ENCODE measurements at places on chromosomes 2 and 18.
A peak's percentile ranks its signal among the peaks of the same experiment; 100 is the strongest.

GRCh38 chr2:26485099-26485498 is 7.2 kb upstream of the OTOF start:
- no peak for DNase-seq

GRCh38 chr2:16034975-16035746 is 94.8 kb downstream of the MYCN start:
- no peak for DNase-seq

DNA sequence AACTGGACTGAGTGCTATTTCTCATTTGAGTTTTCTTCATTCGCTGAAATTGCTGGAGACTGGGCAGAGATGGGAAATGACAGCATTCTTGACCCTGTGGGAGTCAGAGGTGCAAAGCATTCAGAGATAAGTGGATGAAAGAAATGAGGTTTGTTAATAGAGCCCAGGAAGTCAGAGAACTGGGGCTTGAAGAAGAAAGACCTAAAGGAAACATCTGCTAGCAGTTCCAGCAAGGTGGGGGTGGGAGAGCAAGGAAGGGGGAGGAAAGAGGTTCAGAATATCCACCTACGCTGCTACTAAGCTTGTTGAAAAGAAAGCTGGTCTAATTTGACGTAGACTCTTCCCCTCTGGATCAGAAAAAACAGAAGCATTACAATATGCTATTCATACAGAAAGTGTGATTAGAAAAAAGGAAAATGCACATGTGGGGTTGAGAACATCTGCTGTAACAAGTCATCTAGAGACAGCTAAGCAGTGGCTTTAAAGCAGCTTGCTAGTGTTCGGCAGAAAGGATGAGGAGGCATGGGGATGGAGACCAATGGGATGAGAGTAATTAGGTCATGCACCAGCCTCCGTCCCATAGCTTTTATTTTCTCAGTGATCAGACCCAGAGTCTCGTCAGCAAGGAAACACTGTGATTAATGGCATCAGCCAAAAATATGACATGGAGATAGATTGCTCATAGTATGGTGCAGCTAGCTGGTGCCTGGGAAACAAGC is 29.7 kb downstream of the NAB1 start:
- peak; percentile 38 for DNase-seq

DNA sequence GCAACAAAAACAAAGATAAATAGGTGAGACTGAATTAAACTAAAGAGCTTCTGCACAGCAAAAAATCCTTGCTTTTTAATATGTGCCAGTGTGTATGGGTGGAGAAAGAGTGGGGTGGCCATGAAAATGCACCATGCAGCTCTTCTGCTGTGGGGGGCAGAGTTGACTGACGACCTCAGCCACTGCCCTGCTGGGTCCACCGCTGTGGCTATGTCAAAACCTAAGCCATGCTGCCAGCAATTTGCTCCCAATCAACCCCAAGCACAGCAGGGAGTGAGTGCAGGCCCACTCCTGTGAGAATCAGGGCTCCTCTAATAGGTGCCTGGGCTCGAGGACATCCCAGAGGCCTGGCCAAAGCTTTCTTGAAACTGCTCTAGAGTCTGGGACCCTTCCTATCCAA is 235.6 kb upstream of the RBBP8 start:
- DNase-seq, result no peak

DNA sequence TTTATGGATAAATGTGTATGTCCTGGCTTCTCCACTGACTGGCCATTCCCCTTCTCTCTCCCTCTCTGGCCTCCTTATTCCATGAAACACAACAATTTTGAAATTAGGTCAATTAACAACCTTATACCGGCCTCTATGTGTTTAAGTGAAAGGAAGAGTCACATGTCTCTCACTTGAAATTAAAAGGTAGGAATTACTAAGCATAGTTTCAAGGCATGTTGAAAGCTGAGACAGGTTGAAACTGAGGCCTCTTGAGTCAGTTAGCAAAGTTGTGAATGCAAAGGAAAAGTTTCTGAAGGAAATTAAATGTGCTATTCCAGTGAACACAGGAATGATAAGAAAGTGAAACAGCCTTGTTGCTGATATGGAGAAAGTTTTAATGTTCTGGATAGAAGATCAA is 69.7 kb downstream of the ADAM23 start:
- no peak for DNase-seq

DNA sequence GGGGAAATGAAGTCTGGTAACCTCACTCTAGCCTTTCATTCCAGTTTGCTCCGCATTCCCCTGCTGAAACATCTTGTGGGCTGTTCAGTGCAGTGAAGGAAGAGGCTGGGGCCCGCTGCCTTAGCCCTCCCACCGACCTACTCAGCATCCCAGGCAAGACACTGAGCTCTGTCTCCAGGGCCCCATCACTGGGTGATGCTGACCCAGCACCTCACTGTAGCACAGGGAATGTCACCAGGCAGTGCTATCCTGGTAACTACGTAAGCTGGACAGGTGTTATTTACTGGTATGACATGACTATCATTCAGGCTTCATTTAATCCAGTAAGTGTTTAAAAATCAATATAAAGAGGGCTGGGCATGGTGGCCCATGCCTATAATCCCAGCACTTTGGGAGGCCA is 101.0 kb upstream of the NFU1 start:
- no peak for DNase-seq

DNA sequence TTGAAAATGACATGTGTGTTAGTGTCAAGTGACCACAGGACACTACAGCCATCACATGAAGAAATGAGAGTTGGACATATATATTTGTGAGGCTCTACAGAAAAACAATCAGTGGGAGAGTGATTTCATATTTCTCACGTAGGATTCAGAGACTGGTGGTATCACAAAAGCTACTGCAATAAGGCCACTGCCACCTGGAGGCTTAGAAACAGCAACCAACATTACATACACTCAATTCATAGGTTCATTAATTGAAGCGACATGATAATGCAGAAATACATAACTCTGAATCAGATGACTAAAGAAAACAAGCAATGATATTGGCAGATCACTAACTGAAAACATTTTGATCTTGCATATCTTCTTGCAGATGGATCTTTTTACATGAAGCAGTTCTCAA is 248.1 kb upstream of the KLHL14 start:
- DNase-seq, result no peak

GRCh38 chr2:16314001-16314400 is 351.6 kb downstream of the CYRIA start:
- DNase-seq, result no peak

GRCh38 chr2:217732992-217733391 is 269.8 kb downstream of the TNS1 start:
- no peak for DNase-seq

- no peak for DNase-seq
These were observed 276.9 kb upstream of the ERBB4 start for GRCh38 chr2:212815453-212815852.

GRCh38 chr2:109098251-109098920 is 30.6 kb upstream of the SH3RF3 start:
- DNase-seq, result peak; percentile 82

- DNase-seq, result no peak
These were observed 3.8 kb downstream of the SEC11C start for GRCh38 chr18:59143441-59143840.

DNA sequence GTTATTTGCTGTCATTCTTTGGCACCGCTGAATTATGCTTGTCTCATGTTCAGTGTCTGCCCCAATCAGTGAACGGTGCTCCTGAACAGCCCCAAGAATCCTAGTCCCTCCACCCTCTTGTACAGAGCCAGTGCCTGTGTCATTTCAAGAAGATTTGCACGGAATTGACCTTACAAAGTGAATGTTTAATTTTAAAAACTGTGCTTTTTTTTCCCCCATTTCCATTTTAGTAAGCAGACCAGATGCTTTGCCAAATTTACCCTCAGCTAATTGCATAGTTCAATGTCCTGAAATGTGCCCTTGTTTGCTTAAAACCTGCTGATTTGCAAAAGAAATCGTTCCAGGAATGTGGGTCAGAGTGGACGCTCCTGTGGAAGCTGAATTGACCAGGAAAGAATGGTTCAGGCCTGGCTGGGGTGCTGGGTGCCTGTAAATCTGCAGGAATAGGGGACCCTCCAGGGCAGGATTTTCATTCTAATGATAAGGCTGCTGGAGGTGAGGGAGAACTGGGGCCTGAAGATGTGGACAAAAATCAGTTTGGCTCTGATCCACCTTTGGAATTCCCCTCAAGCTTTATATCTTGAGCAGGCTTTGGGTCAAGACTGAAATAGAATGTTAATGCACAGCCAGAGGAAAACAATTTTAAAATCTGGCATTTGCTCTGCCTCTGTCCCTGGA is 20.1 kb downstream of the TMEM17 start:
- DNase-seq, result no peak
